Kidney (tissue), 22 donors: ENCODE measurements at places on chromosomes 6 and 20. TPM values are rescaled to one million over a fixed set of nuclear protein-coding genes. Genes with fewer than 3 reads are reported as not detected.

DNA sequence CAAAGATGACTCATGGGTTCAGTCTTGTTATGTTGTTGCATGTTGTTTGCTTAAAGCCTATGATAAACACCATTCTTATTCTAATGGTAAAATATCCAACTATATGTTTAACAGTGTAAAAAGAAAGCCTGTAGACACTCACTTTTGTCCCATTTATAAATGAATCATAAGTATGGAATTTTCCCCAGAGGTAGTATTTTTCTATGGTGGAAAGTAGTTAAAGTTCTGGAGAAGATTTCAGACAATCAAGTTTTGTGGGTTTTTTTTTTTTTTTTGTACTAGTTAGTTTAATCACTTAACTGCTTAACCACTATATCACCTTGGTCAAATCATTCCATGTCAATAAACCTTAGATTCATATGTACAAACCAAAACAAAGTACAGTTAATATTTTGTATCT is 35.8 kb downstream of the PTCHD4 start:
- DNase-seq, result no peak

Gene ID4
- polyA plus RNA-seq, result 17.9 TPM

DNA sequence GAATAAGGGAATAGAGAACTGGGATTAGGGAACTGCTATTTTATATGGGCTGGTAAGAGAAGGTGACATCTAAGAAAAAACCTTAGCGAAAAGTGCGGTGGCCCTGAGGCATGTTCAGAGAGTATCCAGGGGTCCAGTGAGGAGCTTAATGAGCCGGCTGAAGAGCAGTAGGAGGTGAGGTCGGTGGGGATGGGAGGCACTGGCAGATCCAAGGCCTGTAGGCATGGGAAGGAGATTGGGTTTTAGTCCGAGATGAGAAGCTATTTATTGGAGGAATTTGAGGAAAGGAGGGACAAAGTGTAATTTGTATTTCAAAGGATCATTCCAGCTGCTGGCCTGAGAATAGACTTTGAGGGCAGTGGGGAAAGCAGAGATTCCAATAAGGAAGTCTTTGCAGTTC is 123.8 kb downstream of the QKI start:
- DNase-seq, result no peak

DNA sequence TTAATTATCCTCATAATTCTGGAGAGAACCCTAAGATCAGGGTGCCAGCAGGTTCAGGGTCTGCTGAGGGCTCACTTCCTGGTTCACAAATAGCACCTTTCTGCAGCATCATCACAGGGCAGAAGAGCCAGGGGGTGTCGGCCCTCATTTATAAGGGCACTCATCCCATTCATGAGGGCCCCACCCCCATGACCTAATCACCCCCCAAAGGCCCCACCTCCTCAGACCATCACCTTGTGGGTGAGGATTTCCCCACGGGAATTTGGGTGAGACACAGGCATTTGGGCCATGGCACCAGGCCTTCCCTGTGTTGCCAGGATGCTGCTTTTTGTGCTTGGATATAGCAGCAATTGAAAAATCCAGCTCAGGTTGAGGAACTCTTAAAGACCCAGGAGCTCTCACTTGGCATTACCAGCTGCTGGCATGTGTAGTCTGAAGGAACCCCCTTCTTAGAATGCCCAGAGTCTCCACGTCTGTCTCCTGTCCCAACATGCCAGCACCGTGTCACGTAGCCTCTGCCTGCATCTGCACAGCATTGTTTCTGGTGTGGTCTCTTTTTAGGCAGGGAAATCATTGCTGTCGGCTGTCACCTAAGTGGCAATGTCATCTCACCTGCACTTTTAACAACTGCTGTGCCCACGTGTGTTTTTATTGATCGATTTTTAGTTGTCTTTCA is 71.5 kb downstream of the RPP40 start:
- no peak for DNase-seq

DNA sequence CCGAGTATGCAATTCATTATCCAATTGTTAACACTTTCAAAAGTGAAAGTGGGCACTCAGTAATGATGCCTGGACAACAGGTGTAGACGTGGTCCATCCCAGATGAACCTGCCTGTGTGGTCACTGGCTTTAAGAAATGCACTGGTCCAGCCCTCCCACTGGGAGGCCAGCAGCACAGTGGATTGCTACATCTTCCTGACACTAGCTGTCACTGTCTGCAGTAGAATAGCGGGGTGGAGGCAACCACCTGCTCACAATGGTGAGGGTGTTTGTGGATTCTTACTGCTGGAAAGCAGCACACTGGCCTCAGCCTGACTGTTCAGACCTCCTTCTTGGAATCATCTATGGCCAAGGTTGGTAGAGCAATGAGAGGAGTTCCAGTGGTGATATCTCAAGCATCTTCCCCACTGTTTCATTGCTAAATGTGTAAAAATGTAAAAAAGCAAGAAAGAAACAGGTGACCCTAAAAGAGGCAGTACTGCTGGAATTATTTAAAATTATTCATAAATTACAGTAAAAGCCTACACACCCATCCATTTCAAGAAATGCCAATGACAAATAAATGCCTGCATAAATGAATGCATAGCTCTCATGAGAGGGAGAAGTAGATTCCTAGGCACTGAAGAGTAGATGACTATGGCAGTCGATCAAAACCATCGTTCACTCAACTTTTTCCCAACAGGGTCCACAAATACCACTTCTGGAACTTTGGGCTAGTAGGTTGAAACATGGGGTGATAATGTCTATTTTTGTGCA is 228.0 kb upstream of the PLN start:
- no peak for DNase-seq
